ENCODE measurements at places on chromosomes 6 and 20.

DNA sequence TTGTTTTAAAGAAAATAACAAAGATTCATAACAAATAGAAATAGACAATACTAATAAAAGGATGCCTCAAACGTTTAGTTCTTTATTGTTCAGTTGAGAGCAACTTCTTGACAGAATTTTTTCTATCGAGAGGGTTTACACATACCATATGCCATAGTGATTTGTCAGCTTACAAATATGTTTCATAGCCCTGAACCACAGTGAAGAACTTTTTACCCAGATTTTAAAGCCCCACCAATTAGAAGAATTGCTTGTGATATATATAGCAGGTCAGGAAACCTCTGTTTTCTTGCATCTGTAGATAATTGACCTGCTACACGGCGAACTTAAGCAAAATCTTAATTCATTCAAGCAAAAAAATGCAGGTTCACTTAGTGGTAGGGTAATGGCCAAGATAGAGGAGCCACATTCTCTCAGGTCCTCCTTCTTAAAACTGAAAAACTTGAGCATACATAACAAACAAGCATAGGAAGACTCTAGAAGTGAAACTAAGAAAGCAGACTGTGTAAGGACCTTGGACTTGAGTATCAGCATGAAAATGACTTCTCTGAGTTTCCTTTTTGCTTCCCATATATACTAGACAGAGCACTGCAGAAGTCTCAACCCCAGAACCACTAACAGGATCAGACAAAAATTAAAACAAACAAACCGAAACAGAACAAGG, 39.5 kb downstream of the CRISP1 start:
- no peak for DNase-seq

- no peak for DNase-seq
These were observed 202.2 kb downstream of the TASP1 start for GRCh38 chr20:13436530-13436929.

DNA sequence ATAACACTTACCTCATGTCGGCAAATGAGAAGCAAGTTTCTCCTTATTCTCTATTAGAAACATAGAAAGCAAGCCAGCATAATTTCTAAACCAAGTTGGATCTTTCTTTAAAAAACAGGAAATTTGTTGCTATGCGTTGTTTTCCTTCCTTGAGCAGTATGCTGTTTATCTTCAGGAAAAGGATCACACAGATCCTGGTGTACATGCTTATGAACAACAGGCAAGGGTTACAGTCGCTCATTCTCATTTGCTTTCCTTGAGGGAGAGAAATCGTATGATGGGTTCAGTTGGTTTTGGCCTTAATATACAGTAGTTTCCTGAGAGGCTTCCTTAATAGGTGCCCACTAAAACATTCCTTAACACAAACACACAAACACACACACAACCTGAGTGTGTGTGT, 118.8 kb downstream of the FYN start:
- peak; percentile 93 for DNase-seq

- no peak for DNase-seq
These were observed 34.2 kb upstream of the KCNK5 start for GRCh38 chr6:39263303-39264037.

- no peak for DNase-seq
These were observed 80.8 kb downstream of the BMP6 start for GRCh38 chr6:7806711-7807110.

GRCh38 chr6:5102267-5102970, 17.3 kb downstream of the PPP1R3G start:
- no peak for DNase-seq

DNA sequence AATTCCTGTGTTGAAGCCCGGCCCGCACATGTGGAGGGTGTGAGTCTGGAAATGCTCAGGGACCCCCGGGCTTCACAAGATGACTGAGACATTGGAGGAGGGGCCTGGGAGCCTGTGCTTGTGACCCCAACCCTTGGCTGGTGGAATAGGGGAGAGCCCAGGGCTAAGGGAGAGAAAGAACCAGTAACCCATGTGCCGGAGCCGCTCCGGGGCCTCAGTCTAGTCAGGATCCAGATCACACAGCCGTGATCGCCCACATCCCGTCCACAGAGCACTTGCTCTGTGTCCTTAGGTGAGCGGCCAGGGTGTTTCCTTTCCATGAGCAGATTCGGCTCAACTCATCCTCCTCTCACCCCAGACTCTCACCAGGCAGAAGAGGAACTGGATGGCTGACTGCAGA, 152.3 kb upstream of the RPS6KA2 start:
- no peak for DNase-seq

Data from endothelial cell of umbilical vein (primary cell).